Left ventricle myocardium inferior (tissue), 1 donor: ENCODE measurements at places on chromosomes 7 and 10.
A peak's percentile ranks its signal among the peaks of the same experiment; 100 is the strongest.

GRCh38 chr10:16119445-16119844, 259.1 kb upstream of the MINDY3 start:
- DNase-seq, result no peak

GRCh38 chr10:126500185-126500584, 111.9 kb upstream of the ADAM12 start:
- DNase-seq, result no peak

- DNase-seq, result no peak
Observed at GRCh38 chr10:70481105-70481504, 2.5 kb downstream of the PALD1 start.

DNA sequence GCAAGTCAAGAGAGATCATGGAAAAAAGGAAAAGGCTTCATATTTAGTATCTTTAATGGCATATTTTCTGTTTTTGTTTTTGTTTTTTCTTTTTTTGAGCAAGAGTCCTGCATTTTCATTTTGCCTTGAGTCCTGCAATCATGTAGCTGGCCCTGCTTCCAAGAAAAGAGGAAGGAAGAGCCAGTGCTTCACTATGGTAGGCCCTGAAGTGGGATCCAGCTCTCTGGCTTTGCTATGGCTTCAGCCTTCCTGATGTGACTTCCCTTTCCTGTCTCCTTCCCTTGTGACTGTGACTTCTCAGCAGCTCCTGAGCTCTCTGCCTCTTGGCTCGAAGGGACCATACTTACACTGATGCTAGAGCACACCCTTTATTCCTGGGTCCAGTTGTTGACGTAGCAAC, 512.3 kb downstream of the INHBA start:
- no peak for DNase-seq

DNA sequence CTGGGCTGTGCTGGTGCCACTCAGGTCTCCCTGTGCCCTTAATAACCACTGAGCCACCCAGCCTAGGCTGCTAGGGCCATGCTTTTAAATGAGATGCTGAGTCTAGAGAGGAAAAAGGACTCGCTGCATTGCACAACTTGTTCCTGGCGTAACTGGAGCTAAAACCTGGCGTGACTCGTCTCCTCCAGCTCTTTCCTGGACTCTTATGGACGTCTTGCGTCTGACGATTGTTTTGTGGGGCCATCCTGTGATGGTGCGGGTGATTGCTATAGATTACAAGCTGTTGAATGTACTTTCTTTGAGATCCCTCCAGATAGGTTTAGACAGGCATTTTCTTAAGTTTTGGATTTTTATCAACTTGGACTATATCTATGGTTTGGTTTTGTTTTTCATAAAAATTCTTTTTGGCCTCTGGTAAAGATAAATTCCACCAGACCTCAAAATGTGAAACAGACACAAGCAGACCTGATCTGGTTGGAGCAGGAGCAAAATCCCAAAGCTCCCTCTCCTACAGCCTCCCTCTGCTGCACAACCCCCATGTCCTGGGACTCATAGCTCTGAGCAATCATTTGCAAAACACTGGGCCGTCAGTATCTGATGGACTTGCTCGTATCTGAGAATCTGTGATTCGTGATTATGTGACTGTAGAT, 230.3 kb downstream of the ARHGAP12 start:
- DNase-seq, result peak; percentile 67

- DNase-seq, result no peak
Observed at GRCh38 chr10:67119651-67120050, 193.8 kb downstream of the LRRTM3 start.

GRCh38 chr7:47669901-47670384, 88.0 kb upstream of the TNS3 start:
- no peak for DNase-seq

DNA sequence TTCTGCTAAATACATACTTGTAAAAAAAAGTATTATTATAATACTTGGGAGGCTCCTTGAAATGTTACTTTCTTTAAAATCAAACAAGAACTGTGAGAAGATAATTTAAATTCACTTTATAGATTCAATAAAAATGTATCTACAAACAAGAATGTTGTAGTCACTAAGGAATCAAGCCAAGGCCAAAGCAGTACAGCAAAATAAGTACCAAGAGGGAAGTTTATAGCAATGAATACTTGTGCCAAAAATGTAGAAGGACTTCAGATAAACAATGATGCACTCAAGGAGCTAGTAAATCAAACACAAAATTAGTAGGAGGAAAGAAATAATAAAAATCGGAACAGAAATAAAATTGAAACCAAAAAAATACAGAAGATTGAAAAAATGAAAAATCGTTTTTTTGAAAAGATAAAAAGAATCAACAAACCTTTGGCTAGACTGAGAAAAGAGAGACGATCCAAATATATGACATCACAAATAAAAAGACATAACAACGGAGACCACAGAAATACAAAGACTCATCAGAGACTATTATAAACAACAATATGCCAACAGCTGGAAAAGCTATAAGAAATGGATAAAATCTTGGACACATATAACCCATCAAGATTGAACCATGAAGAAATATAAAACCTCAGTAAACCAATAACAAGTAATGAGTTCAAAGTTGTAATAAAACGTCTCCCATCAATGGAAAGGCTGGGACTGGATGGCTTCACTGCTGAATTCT, 286.0 kb upstream of the TMEM229A start:
- DNase-seq, result no peak

DNA sequence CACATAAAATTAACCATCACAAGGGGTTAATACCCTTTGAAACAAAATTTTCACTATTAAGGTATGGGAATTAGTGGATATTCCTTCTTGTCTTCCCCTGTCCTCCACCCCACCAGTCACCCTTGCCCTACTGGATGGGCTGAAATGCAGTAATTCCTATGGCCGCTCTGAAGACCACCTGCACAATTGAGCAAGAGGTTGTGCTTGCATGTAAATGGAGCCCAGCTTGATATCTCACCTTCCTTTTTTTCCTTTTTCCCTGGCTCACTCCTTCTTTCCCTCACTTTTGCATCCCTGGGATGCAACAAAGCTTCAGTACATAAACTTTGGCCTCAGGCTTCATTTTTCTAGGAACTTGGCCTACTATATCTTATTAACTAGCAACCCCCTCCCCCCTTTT, 184.6 kb downstream of the SNX10 start:
- no peak for DNase-seq

DNA sequence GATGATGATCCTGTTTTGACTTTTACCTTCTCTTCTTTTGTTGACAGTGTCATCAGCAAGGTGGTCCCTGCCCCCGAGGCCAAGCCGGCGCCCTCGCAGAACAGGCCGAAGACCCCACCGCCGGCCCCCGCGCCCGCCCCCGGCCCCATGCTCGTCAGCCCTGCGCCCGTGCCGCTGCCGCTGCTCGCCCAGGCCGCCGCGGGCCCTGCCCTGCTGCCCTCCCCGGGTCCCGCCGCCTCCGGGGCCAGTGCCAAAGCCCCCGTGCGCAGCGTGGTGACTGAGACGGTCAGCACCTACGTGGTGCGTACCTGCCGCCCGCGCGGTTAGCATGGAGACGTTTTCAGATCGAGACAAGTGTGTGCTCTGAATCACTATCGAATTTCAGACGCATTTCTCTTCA, 45.5 kb upstream of the GATA3 start:
- no peak for DNase-seq

GRCh38 chr7:42254217-42254616, 17.2 kb upstream of the GLI3 start:
- DNase-seq, result no peak

GRCh38 chr10:26801831-26802230, 58.9 kb downstream of the ABI1 start:
- DNase-seq, result no peak

- DNase-seq, result no peak
Observed at GRCh38 chr7:40000734-40001315, 50.8 kb downstream of the CDK13 start.

- DNase-seq, result no peak
Observed at GRCh38 chr10:95783741-95784140, 27.8 kb downstream of the ENTPD1 start.

DNA sequence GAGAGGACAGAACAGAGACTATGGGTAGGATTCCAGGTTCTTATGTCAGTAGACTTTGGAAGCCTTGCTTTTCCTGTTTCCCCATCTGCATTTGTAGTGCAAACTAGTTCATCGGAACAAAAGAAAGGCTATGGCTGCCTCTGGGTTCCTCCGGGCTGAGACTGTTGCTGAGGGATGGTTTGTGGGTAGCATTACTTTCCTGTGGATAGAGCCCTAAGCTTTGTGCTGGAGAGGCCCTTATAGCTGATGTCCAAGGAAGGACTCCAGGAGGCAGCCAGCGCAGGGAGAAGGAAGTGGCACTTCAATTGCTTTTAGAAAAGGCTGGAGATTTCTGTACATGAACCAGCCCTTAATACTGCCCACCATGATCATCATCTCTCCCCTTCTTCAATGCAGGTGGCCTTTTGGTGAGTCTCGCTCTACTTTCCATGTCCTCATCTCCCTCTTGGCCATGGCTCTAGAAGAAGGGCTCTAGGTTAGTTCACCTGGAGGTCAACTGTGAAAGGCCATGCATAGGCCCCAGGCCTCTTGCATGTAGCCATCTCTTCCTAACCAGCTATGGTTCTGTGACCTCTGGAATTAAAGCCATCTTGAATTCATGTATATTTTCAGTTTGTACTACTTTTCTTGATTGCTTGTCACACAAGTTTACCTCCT, 15.4 kb downstream of the MXI1 start:
- DNase-seq, result no peak

GRCh38 chr7:158805937-158806336, 23.4 kb downstream of the ESYT2 start:
- no peak for DNase-seq

DNA sequence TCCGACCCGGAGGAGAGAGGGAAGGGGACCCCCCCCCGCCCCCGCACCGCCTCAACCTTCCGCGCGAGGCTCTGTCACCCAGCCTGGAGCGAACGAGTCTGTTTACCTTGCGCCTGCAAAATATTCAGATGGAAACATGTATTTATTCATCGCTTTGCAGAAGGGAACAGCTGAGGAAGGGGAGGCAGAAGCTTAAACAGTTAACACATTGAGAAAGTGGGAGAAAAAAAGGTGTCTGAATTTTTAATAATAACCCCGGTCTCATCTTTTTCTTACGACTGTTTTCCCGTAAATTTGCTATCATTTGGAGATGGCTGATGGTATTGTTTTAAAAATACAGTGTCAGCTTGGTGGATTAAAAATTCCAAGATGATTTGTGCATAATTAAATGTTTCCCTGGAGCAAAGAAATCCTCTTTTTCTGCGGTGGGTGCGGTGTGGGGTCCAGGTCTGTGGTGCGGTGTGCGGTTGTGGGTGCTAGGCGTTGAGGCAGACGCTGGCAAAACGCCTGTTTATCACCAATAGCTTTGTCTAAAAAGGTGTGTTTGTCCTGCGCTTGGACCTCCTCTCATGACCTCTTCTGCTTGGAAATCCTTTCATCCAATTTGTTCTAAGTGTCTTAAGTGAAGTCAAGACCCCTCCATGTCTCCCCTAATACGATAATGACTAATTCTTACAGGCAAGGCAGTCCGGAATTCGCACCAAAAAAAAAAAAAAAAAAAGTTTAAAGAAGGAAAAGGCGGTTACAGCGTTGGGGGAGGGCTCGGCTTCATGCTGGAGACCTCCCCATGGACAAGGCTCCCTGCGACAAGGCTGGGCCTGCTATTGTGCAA, 1.6 kb downstream of the UNCX start:
- DNase-seq, result no peak

- no peak for DNase-seq
Observed at GRCh38 chr10:14552015-14552414, 221.3 kb upstream of the FRMD4A start.

DNA sequence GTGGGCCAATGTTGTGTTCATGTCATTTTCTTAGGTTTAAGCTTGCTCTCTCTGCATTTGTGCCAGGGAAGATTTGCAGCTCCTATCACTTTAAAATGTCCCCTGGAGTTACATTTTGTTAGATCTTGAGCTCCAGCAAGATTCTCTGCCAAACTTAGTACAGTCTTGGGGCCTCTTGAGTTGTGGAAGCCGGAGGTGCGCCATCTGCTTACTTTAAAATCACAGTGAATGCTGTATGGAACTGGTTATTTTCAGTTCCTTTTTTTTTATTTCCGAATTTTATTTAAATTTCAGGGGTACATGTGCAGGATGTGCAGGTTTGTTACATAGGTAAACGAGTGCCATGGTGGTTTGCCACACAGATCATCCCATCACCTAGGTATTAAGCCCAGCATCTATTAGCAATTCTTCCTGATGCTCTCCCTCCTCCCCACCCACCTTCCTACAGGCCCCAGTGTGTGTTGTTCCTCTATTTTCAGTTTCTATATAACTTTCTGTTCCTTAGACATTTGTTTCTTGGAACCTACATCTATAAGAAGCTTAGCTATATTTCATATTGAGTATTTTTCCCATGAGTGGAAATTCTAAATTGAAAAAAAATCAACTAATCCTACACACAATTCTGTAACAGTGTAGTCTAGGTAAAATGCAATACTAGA, 114.4 kb upstream of the CREB5 start:
- no peak for DNase-seq

- no peak for DNase-seq
Observed at GRCh38 chr7:37786741-37787569, 61.4 kb upstream of the NME8 start.

GRCh38 chr10:22340329-22341189, 4.7 kb upstream of the SPAG6 start:
- DNase-seq, result peak; percentile 66

DNA sequence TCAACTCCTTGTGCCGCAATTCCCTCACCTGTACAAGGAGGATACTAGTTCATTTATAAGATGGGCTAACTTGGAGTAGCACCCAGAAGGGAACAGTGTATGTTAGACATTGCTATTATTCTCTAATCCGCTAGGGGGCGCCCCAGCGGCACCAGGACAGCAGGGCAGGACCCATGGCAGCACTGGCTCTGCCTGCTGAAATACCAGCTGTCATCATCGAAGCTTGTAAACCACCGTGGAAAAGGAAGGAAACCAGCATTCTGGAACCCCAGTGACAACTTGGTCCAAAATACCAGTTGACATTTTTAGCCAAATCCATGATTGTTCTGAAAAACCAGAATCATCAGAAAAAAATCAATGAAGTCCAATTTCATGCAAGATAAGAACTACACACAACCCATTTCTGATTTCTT, 134.4 kb downstream of the ITGA8 start:
- DNase-seq, result peak; percentile 38

DNA sequence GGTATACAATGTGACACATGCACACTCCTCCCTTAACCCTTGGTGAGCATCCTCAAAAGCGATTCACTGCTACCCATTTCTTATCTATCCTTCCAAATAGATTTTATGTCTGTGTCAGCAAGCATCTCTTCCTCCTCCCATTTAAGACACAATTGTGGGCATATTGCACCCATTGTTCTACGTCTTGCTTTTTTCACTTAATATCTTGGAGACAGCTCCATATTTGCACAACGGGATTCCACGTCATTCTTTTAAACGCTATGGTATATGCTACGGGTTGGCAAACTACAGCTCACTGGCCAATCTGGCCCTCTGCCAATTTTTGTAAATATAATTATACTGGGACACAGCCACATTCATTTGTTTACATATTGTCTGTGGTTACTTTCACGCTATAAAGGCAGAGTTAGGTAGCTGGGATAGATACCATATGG, 88.6 kb downstream of the RNF216 start:
- no peak for DNase-seq

- no peak for DNase-seq
Observed at GRCh38 chr10:70784016-70784415, 1.2 kb downstream of the TBATA start.
